Umbilical cord (tissue), 2 donors: ENCODE measurements at places on chromosomes 7 and 10. TPM values are rescaled to one million over a fixed set of nuclear protein-coding genes. Genes with fewer than 3 reads are reported as not detected.

GRCh38 chr10:110901954-110902819, 16.8 kb downstream of the BBIP1 start:
- DNase-seq, result no peak

Gene DPYSL4
- 1.2 TPM for total RNA-seq

GRCh38 chr7:2681929-2682799, 5.8 kb upstream of the AMZ1 start:
- DNase-seq, result no peak

- DNase-seq, result no peak
These were observed 39.2 kb upstream of the HPS1 start for GRCh38 chr10:98485959-98486358.

DNA sequence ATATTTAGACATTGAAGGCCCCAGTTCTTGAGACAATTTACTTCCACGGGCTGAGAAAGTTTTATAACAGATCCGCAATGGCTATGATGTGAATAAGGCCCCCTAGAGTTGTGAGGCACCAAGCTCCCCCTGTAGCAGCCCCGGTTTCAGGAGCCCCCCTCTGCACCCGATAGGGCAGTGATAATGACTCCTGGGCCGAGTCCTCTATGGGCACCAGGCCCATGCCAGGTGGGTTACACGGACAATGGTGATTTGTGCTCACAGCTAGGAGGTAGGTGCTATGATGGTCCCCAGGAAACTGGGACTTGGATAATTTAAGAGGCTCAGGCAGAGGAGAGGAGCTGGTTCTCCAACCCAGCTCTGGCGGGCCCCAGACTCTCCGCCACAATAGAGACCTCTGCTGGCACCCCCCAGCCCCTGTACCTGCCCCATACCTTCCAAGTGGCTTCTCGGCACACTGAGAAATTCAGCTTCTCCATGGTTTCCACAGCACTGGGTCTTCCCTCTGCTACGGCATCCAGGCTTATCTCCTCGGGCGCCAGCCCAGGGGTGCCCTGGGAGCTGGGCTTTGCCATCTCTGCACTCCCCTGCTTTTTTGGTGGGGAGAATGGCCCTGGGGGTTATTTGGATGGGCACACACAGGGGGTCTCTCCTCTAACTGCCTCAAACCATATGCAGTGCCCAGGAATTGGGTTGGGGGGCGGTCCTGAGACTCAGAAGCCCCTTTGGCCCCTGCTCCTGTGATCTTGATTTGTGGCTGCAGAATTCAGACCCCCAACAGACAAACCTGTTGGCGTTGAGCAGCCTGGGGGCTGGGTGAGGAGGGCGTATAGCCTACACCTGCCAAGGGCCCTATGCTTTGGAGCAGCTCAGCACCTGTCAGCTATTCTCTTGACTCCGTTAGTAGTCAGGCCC, 12.2 kb upstream of the KCP start:
- DNase-seq, result no peak

DNA sequence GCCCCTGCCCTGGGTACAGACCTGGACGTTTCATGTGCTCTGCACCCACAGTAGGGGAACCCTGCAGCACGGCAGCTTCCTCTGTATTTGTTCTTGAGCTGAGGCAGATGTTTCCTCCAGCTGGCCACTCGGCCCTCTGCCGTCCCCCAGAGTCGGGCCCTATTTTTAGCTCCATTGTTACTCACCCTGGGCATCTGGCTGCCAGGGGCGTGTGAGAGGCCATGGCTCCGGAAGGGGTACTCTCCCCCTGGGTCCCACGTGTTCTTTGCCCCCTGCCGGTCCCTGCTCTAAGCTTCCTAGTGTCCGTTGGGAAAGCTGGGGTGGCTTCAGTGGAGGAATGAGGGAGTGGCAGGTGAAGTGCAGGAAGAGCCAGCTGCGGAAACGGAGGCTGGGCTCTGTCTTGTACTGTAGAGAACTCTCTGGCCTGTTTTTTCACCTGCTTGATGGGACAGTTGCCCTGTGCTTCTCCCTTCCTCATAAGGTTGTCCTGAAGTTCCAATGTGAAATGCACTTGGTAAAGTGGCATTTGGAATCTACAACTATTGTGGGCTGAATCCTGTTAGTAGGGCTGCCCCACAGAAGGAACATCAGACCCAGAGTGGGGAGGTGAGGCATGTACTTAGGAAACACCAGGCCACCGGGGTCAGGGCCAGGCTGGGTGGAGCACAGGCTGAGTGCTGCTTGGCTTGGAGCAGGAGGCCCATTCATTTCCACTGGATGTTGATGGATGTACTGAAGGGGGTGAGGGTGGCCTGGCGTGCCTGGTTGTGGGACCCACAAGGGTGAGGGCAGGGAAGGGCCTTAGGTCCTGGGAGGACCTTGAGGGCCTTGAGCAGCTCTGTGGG, 30.6 kb downstream of the PALD1 start:
- peak; percentile 50 for DNase-seq

DNA sequence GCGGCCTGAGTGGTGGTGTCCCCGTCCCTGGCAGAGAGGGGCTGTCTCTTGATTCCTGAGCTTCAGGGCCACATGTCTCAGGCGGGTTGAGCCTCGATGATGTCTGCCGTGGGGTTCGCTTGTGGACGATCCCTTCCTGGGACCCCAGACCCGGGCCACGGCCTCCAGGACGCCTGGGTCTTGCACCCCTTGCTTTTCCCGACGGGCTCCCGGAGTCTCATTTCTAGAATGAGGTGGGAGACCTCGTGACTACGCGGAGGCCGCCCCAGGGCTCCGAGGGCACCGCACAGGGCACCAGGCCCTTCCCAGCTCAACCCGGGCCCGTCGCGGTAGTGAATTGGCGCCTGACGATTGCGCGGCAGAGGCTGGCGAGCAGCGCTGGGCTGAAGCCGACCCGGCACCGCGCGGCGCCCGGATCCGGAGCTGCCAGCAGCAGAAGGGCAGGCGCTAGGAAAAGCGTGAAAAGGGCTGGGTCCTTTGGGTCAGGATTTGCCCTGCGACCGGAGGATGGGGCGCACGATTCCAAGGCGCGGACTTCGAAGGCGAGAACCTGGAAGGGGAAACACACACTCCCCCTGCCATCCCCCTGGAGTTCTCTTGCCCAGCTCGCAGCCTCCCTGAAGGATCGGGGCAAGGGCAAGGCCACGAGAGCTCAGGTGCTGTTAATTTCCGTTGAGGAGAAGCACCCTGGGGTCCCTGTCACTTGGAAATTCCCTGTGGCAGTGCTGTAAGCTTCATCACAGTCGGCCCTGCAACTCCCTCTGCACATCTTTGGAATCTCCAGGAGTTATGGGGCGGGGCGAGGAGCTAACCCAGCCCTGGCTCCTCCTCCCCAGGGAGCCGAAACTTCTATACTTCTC, 15.5 kb downstream of the TLX1 start:
- DNase-seq, result no peak

DNA sequence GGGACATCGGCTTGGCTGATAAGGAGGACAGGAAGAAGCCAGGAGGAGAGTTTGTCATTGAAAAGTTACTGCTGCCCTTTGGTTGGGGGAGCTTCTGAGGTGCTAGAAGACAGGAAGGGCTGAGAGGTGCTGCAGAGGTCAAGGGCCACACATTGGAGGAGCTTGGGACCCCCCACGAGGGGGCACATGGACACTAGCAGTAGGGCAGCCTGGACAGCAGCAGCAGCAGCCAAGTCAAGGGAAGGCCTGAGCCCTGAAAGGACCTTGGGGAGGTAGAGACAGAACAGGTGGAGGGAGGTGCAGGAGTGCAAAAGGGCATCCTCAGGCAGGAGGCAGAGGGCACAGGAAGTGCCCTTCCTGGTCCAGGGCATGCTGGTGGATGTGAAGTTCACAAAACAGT, 439.7 kb upstream of the IGFBP3 start:
- DNase-seq, result no peak
